Renal pelvis (tissue), 12 donors: ENCODE measurements at places on chromosomes 2 and 18. TPM values are rescaled to one million over a fixed set of nuclear protein-coding genes. Genes with fewer than 3 reads are reported as not detected.

The SLC14A1 gene
- 1.8 TPM for polyA plus RNA-seq

The TRIM43 gene
- polyA plus RNA-seq = 0.44 TPM

The TMX3 gene
- polyA plus RNA-seq = 81.4 TPM

The IL18RAP gene
- 0.17 TPM for polyA plus RNA-seq

The MC2R gene
- not detected for polyA plus RNA-seq

The PSTPIP2 gene
- 11.4 TPM for polyA plus RNA-seq

The PASK gene
- 26.7 TPM for polyA plus RNA-seq

The MRPS9 gene
- polyA plus RNA-seq = 48.0 TPM

The GPR35 gene
- 1.8 TPM for polyA plus RNA-seq
